ENCODE measurements at places on chromosomes 11 and 22.

- no peaks in the 10 kb centered on the region for H3K4me1 ChIP-seq
- H3K27me3 ChIP-seq, result no peaks in the 10 kb centered on the region
- H3K4me3 ChIP-seq, result no peak overlapping the region
- H3K36me3 ChIP-seq, result no peaks in the 10 kb centered on the region
- no peak for DNase-seq
Measured at GRCh38 chr22:41722496-41722895, 23.2 kb downstream of the MEI1 start.

- peaks cover 40% of the 10 kb centered on the region for H3K4me1 ChIP-seq
- peaks cover 50% of the 10 kb centered on the region for H3K36me3 ChIP-seq
- H3K27me3 ChIP-seq, result no peaks in the 10 kb centered on the region
- no peak for DNase-seq
- H3K27ac ChIP-seq, result no peak overlapping the region
- no peak overlapping the region for H3K4me3 ChIP-seq
Measured at GRCh38 chr22:20574920-20575353, 67.5 kb downstream of the MED15 start.

DNA sequence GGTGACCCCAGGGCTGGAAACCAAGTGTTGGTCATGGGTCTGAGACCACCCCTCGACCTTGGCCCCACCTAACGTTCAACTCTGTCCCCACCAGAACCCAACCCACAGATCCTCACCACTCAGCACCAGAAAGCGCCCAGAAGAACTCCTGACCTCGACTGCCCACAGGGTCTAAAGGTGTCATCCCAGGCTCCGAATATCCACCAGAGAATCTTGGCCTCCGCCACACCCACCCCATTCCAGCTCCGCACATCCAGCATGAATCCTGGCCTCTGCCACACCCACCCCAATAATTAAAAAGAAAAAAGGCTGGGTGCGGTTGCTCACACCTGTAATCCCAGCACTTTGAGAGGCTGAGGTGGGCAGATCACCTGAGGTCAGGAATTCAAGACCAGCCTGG is 1.3 kb downstream of the CERK start:
- H3K27ac ChIP-seq, result peak overlapping the region; percentile 98
- no peaks in the 10 kb centered on the region for H3K27me3 ChIP-seq
- peaks cover 47% of the 10 kb centered on the region for H3K4me1 ChIP-seq
- peak overlapping the region; percentile 93 for H3K4me3 ChIP-seq
- no peak for DNase-seq

- no peaks in the 10 kb centered on the region for H3K36me3 ChIP-seq
- H3K4me3 ChIP-seq, result no peak overlapping the region
- no peaks in the 10 kb centered on the region for H3K27me3 ChIP-seq
- no peak for DNase-seq
- H3K4me1 ChIP-seq, result no peaks in the 10 kb centered on the region
Measured at GRCh38 chr22:26981541-26981940, 324.2 kb downstream of the MIAT start.

DNA sequence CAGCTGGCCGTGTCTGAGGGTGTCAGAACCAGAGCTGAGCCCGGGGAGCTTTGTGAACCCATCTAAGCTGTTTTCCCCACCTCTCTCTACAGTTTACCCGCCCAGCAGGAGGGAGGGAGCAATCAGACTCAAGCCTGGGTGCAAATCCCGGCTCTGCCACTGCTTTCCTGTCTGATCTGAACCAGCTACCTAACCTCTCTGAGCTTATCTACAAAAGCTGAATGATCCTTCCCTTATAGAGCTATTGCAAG is 252 bp downstream of the APOL2 start:
- no peaks in the 10 kb centered on the region for H3K27me3 ChIP-seq
- peaks cover 54% of the 10 kb centered on the region for H3K4me1 ChIP-seq
- H3K36me3 ChIP-seq, result peaks cover 52% of the 10 kb centered on the region
- H3K27ac ChIP-seq, result peak overlapping the region; percentile 97
- peak; percentile 30 for DNase-seq

DNA sequence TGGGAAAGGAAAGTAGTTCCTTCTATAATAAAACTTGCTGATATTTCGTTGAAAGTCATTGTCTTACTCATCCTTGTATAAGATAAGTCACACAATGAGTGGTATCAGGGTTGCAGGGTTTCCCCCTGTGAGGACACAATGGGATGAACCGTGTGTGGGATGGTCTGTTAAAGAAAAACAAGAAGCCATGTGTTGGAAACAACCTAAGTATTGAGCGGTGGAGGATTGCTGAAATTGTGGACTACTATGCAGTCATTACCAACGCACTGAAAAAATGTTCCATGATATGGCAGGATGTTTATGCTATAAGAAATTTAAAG is 28.6 kb downstream of the PTPRJ start:
- H3K4me3 ChIP-seq, result peak overlapping the region; percentile 37
- peaks cover 85% of the 10 kb centered on the region for H3K4me1 ChIP-seq
- peak overlapping the region; percentile 90 for H3K27ac ChIP-seq
- no peaks in the 10 kb centered on the region for H3K27me3 ChIP-seq
- peaks cover 8% of the 10 kb centered on the region for H3K36me3 ChIP-seq
- DNase-seq, result peak; percentile 92

- peak; percentile 42 for DNase-seq
- H3K27me3 ChIP-seq, result no peaks in the 10 kb centered on the region
- peak overlapping the region; percentile 62 for H3K27ac ChIP-seq
- H3K4me1 ChIP-seq, result peaks cover 51% of the 10 kb centered on the region
- H3K36me3 ChIP-seq, result no peaks in the 10 kb centered on the region
Measured at GRCh38 chr11:67645521-67646461, 4.7 kb downstream of the ACY3 start.

- H3K27me3 ChIP-seq, result no peaks in the 10 kb centered on the region
- no peak overlapping the region for H3K27ac ChIP-seq
- peaks cover 11% of the 10 kb centered on the region for H3K36me3 ChIP-seq
- no peak overlapping the region for H3K4me3 ChIP-seq
- H3K4me1 ChIP-seq, result no peaks in the 10 kb centered on the region
Measured at GRCh38 chr11:68357568-68357967, 45.2 kb downstream of the LRP5 start.

DNA sequence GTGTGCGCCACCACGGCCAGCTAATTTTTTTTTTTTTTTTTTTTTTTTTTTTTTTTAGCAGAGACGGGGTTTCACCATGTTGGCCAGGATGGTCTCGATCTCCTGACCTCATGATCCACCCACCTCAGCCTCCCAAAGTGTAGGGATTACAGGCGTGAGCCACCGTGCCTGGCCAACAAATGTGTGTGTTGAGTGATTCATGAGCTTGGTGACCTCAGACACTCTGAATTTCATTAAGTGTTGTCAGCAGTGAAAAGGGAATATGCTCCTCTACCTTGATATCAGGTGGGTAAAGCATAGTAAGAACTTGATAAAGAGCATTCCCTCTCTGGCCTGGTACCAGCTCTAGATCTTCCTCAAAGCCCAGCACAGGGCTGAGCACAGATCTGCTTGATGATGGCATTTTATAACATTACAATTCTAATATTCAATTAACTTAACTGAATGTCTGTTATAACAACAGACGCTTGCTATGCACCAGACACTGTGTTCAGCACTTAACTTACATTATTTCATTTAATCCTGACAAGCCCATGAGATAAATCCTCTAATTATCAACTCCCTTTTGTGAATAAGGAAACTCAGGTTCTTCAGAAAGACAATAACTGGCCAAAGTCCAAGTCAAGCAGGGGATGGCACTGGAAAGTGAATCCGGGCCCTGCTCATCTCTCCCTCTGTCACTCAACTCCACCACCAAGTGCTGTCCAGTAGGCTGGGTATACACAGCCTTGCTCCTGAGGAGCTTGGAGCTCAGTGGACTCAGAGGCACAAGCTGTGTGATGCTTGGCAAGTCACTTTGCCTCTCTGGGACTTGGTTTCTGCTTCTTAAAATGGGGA is 13.0 kb downstream of the TBC1D10A start:
- no peak overlapping the region for H3K4me3 ChIP-seq
- no peaks in the 10 kb centered on the region for H3K27me3 ChIP-seq
- H3K36me3 ChIP-seq, result peaks cover 23% of the 10 kb centered on the region
- peaks cover 91% of the 10 kb centered on the region for H3K4me1 ChIP-seq
- DNase-seq, result no peak

GRCh38 chr11:127677660-127678425 is 677.3 kb upstream of the KIRREL3 start:
- no peaks in the 10 kb centered on the region for H3K36me3 ChIP-seq
- no peak overlapping the region for H3K4me3 ChIP-seq
- no peaks in the 10 kb centered on the region for H3K4me1 ChIP-seq

DNA sequence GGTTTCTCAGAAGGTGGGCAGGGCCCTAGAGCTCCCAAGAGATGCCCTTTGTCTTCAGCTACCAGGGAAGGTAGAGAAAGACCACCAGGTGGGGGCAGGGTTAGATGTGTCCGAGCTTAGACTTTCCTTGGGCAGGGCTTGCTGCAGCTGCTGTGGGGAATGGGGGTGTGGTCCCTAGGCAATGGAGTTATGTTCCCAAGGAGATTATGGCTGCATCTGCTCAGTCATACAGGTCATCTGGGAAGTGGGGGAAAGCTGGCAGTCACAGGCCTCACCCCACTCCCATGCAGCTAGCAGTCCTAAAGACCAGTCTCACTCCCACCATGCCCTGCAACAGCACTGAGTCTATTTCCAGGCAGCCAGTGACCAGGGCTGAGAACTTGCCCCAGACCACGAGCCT is 29.5 kb downstream of the MMP27 start:
- no peaks in the 10 kb centered on the region for H3K36me3 ChIP-seq
- no peak for DNase-seq
- H3K27ac ChIP-seq, result no peak overlapping the region
- peaks cover 6% of the 10 kb centered on the region for H3K27me3 ChIP-seq

DNA sequence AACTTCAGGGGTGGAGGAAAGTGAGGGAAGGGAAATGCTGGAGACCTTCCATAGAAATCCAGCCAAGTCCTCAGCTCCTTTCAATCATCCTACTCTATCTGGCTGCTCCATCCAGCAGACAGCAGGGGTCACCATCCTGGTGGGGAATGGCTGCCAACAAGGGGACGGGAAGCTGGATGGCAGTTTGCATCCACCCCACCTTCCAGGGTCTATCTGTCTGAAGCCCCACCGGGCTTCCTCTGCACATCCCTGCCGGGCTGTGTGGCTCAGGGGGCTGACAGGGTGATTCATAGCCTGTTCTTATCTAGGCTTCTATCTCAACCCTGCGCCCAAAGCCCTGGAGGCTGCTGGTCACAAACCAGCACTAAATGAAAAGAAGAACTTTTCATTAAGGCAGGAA is 1.1 kb downstream of the SYTL2 start:
- H3K36me3 ChIP-seq, result no peaks in the 10 kb centered on the region
- peaks cover 23% of the 10 kb centered on the region for H3K4me1 ChIP-seq
- H3K27me3 ChIP-seq, result peaks cover 9% of the 10 kb centered on the region
- DNase-seq, result peak; percentile 64

- peaks cover 50% of the 10 kb centered on the region for H3K4me1 ChIP-seq
- peaks cover 86% of the 10 kb centered on the region for H3K36me3 ChIP-seq
- DNase-seq, result no peak
- H3K27ac ChIP-seq, result peak overlapping the region; percentile 57
- no peak overlapping the region for H3K4me3 ChIP-seq
- no peaks in the 10 kb centered on the region for H3K27me3 ChIP-seq
Measured at GRCh38 chr11:35218956-35219355, 80.0 kb downstream of the CD44 start.

- H3K27ac ChIP-seq, result no peak overlapping the region
- no peaks in the 10 kb centered on the region for H3K27me3 ChIP-seq
- H3K4me1 ChIP-seq, result peaks cover 6% of the 10 kb centered on the region
- no peak overlapping the region for H3K4me3 ChIP-seq
- DNase-seq, result no peak
Measured at GRCh38 chr11:19729141-19729540, 16.5 kb downstream of the NAV2 start.

- no peak overlapping the region for H3K4me3 ChIP-seq
- H3K27me3 ChIP-seq, result peaks cover 2% of the 10 kb centered on the region
- H3K36me3 ChIP-seq, result no peaks in the 10 kb centered on the region
- no peak for DNase-seq
- H3K27ac ChIP-seq, result no peak overlapping the region
Measured at GRCh38 chr11:127118811-127119210, 118.2 kb upstream of the KIRREL3 start.

DNA sequence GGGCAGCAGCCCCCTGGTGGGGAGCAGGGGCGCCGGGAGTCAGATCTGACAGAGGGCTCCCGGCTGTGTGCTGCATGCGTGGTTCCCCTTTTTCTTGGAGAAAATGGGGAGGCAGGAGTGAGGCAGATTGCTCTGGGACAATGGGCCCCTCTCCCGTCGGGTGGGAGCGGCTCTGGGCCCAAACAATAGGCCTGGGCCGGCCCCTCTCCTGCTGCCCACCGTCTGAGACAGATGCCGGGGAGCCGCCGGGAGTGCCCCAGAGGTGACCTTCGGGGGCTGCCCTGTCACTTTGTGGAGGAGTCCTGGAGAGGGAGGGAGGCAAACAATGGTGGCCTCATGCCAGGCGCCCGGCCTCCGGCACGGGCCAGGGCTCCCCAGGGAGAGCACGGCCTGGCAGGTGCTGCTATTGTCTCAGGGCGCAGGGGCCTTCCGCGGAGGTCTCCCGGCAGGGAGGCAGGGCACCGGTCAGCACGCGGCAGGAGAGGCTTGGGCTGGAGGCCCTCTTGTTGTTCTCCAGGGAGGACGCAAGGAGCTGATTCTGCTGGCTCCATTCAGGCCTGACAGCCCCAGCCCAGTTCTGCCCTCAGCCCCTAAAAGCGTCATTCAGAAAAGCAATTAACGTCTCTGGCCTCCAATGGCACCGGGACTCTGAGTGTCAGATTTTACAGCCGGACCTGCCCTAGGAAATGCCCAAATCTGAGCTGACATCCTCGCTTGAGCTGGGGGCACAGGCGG is 44.8 kb downstream of the SMIM38 start:
- peaks cover 2% of the 10 kb centered on the region for H3K27me3 ChIP-seq
- no peaks in the 10 kb centered on the region for H3K36me3 ChIP-seq
- H3K27ac ChIP-seq, result no peak overlapping the region
- no peak for DNase-seq
- no peak overlapping the region for H3K4me3 ChIP-seq
- H3K4me1 ChIP-seq, result peaks cover 7% of the 10 kb centered on the region

DNA sequence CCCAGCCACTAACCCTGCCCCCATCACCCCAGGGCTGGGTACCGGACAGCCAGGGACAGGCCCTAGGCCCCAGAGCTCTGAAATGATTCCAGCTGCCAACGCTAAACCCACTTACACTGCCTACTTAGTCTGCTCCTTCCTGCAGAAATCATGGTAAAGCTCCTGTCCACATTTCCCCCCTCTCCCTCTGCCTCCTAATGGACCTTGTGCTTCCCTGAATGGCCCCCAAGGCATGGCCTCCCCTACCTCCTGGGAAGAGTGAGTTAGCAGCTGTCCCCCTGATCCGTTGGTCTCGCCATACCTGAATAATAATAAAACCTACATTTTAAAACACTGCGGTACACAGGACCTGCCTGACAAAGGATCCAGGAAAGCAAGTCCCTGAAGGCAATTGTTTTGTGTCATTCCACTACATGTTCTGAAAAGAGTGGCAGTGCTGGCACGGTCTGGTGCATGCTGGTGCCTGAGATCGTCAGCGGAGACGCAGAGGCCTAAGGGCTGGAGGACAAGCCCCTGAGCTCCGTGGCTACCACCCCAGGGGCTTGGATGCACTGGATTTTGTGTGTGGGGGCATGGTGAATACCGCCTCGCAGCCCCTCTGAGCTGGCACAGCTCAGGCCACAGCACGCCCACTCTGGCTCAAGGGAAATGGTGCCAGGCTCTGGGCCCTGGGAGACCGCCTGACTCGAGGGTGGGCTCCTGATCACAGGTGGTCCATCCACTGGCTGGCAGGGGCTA is 186.3 kb downstream of the CTTN start:
- no peaks in the 10 kb centered on the region for H3K36me3 ChIP-seq
- peaks cover 16% of the 10 kb centered on the region for H3K27me3 ChIP-seq
- H3K4me1 ChIP-seq, result peaks cover 6% of the 10 kb centered on the region
- DNase-seq, result no peak
- no peak overlapping the region for H3K27ac ChIP-seq

- DNase-seq, result no peak
- peaks cover 2% of the 10 kb centered on the region for H3K36me3 ChIP-seq
- H3K4me3 ChIP-seq, result no peak overlapping the region
- H3K27ac ChIP-seq, result no peak overlapping the region
- H3K27me3 ChIP-seq, result no peaks in the 10 kb centered on the region
Measured at GRCh38 chr11:77865805-77866204, 44.9 kb downstream of the AAMDC start.
